G401 (cell line): ENCODE measurements at places on chromosomes 7 and 10.

- no peak for DNase-seq
These were observed 528.9 kb upstream of the FZD8 start for GRCh38 chr10:36170943-36171501.

GRCh38 chr10:4241724-4242345, 456.8 kb upstream of the KLF6 start:
- no peak for DNase-seq

DNA sequence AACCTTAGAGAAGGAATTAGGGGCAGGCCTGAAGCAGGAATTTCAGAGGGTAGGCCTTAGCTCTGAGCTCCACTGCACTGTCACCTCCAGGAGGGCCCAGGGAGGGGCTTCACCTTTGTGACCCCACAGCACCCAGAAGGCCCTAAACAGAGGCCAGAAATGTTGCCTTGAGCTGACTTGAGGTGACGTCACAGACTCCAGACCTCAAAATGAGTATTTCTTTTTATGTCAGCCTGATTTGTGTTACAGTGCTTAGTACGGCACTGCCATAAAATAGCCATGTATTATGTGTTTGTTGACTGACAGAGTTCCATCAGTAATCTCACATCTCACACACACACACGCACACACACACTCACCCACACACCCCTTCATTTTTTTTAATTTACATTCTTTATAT, 211.2 kb downstream of the CCDC3 start:
- DNase-seq = no peak

DNA sequence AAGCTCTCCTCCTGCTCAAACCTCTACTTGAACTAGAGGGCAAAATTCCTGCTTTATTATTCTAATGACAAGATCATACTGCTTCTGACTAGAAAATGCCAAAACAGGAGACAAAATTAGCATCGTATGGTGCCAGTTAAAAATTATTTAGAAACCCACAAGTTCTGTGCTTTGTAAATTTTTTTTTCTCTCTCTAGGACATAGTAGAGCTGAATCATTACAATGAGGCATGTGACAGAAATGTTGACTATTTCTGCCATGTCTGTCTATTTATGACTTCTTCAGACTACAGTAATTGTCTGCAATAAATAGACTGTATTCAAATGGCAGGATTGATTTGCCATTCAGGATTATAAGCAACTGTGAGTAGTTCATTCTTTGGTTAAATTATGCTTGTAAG, 335.8 kb downstream of the PRPF18 start:
- DNase-seq = no peak

GRCh38 chr10:29389935-29390334, 101.1 kb downstream of the LYZL1 start:
- no peak for DNase-seq

DNA sequence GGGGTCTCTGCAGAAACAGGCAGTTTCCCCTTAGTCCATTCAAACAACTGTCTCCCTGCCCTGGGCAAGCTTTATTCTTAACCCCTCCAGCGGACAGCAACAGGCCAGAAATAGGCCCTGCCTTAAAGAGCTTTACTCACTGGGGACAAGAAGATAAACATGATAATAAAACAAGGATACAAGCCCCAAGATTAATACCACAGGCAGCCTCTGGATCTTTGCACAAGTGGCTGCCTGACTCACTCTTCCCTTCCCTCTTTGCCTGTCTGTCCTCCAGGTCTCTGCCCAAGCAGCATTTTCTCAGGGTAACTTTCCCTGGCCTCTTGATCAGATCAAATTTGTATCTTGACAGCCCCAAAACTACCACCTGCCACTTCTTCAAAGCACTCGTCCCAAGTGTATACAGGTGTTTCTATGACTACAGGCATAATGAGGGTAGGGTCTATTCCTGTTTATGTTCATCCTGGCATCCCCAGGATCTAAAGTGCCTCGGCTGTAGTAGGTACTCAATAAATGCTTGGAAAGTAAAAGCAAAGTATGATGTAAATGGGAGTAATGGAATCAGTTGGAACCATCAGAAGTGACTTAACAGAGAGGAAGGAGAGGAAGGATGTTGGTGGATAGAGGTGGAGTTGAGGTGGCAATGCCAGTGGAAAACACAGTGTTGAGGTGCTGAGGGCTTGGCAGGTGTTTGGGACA, 7.0 kb upstream of the CAMK2G start:
- no peak for DNase-seq

- peak; percentile 5 for DNase-seq
These were observed 28.9 kb upstream of the INHBA start for GRCh38 chr7:41731493-41732435.

DNA sequence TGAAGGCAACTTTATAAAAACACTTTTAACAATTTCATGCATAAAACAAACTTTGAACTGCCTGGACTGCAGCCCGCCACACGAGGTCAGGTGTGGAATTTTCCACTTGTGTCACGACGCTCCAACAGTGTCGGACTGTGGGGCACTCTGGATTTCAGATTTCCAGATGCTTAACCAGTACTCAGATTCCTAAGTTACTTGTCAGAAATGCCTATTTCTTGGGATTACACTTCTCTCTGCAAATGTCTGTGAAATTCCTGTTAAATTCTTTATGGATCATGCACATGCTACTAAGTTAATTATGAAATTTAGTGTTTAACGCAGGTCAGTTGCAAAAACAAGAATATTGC, 473 bp upstream of the GPER1 start:
- no peak for DNase-seq

GRCh38 chr7:668139-668931, 58.2 kb upstream of the DNAAF5 start:
- DNase-seq = no peak

DNA sequence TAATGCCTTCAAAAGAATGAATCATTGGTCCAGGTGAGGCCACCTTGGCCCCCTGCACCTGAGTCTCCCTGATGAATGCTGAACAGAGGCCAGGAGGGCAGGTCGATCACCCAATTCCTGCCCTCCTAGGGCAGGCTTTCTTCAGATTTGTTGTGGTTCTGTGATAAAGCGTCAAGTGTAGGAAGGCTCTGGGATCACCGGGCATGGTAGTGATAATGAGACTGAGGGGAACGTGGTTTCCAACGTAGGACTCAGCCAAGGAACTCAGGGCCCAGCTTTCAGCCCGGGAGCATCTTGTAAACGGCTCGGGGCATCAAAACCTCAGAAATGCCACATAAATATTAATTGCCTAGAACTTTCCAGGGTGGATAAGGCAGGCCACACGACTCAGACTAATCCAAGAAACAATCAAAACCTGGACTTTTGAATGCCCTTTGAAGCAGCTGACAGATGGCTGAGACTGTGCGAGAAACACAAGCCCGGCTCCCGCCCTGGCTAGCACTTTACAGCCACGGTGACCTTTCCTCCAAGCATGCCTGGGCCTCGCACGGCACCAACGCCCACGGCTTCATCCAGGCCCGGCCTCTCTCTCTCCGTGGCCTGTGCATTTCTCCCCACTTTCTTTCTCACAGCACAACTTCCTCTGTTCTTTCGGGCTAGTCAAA, 239.3 kb upstream of the GRB10 start:
- no peak for DNase-seq

DNA sequence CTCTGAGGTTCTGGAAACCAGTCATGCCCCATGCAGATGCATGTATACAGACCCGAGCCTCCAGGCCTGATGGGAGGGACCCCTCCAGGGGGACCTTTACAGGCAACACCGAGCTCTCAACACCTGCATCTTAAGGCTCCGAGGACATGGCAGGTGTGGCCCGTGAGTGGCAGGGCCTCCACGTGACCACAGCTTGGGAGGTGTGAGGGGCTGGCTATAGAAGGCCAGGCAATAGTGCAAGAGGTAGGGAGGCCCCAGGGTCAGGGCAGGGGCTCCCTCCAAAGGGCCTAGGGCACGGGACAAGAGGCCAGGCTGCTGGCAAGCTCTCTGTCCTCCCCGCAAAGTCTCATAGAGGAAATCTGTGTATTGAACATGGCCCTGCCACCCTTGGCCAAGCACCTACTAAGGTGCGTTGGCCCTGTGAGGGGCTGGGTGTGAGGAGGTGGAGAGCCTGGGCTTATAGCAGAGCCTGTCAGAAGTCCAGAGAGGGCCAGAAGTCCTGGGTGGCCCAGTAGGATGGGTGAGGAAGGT, 134.2 kb downstream of the PTPN20 start:
- no peak for DNase-seq

DNA sequence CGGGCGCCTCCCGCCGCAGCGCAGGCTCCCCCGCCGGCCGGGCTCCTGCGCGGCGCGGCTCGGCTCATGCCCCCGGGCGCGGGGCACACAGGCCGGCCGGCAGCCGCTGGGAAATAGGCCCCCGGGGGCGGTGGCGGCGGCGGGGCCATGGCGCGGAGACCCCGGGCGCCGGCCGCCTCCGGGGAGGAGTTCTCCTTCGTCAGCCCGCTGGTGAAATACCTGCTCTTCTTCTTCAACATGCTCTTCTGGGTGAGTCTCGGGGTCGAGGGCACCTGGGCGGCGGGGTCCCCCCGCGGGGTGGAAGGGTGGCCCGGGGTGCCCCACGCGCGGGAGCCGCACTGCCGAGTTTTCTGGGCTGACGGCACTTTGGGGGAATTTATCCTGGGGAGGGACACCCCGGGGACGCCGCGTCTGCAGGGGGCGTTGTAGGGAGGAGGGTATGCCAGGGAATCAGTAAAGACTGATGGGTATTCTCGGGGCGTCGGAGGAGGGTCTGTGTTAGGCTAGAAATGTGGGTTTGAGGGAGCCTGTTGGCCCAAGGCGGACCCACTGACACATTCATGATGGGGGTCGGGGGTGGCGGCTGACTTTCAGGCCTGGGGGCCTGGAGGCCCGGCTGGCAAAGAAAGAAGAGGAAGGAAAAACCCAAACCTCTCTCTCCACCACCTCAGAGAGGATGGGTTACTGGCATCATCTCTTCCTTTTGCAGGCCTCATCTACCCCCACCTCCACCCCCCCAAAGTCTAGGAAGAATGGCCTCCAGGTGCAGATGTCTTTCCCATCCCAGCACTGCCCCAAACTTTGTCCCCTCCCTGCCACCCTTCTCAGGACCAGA, 544 bp downstream of the TSPAN33 start:
- peak; percentile 3 for DNase-seq

DNA sequence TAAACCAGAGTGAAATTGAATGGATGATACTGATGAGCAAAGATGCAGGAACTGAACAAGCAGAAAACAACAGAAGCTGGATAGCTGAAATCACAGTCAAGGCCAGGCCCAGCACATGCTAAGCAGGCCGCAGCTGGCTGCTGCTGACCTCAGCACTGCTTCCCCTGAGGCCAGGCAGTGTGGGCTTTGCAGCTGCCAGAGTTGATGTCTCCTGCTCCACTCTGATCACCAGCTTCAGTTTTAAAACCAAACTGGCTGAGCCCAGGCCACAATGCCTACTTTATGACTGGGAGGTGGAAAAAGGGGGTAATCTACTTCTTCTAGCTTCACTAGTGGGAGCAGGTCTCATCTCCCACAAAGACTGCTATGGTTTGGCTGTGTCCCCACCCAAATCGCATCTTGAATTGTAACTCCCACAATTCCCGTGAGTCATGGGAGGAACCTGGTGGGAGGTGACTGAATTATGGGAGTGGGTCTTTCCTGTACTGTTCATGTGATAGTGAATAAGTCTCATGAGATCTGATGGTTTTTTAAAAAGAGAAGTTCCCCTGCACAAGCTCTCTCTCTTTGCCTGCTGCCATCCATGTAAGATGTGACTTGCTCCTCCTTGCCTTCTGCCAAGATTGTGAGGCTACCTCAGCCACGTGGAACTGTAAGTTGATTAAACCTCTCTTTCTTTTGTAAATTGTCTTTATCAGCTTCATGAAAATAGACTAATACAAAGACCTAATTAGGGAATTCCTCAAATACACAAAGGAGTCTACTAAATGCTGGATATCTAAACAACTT, 136.4 kb upstream of the ITGB1 start:
- no peak for DNase-seq

DNA sequence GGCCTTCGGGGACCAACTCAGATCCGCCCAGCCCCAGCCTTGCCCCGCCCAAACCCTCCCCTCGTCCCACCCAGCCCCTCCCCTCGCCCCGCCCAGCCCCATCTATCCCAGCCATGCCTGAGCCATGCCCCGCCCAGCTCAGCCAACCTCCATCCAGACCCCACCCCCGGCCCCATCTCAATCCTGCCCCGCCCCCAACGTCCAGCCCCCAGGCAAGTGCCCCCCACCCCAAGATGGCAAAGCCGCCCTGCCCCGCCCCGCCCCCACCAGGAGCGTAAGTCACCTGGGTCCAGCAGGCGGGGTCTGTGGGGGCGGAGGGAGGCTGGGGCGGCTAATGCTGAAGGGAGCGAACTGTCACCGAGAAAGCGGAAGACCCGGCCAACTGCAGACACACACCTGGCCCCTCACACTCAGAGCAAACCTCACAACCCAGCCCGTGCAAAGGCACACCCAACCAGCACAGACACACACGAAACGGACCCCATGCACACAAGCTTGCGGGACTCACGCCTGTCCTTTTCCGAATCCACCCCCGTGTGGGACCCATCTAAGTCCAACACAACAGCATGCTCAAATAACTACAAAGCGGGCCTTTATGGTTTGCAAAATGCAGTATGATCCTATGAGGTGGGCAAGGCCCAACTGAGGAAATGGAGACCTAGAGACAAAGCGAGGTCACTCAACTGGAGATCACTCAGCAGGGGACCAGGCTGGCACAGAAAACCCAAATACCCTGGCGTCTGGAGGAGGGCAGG, 11.5 kb upstream of the OGA start:
- DNase-seq = no peak

- DNase-seq = no peak
These were observed 38.6 kb upstream of the ACSL5 start for GRCh38 chr10:112335111-112335867.

- DNase-seq = no peak
These were observed 7.0 kb upstream of the KEL start for GRCh38 chr7:142969183-142969582.

- no peak for DNase-seq
These were observed 455.3 kb downstream of the PLXDC2 start for GRCh38 chr10:20271490-20271889.

GRCh38 chr7:40279991-40280390, 145.2 kb downstream of the SUGCT start:
- DNase-seq = no peak

- no peak for DNase-seq
These were observed 27.0 kb upstream of the HIBADH start for GRCh38 chr7:27689591-27690164.

DNA sequence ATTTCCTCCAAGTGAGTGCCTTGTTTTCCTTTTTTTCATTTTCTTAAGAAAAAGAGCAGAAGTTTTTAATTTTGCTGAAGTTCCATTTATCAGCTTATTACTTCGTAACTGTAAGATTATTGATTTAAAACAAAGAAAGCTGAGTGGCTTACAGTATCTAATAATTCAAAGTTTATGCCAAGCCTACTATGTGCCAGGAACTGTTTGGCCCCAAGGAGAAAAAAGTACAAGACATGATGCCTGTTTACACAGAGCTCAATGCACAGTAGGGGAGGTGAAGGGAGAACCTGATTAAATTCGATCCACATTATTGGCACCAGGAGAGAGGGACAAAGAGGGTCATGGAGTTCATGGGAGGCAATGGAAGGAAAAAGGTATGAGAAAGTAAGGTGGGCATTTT, 419.3 kb upstream of the ZMIZ1 start:
- DNase-seq = no peak

GRCh38 chr7:367351-367901, 77.5 kb downstream of the FOXL3 start:
- no peak for DNase-seq

- peak; percentile 46 for DNase-seq
These were observed 41.7 kb downstream of the REEP3 start for GRCh38 chr10:63562857-63563256.
